ENCODE measurements at places on chromosomes 13 and 19.

GRCh38 chr13:114152831-114153371 lies 20.5 kb upstream of the RASA3 start:
- DNase-seq = no peak

DNA sequence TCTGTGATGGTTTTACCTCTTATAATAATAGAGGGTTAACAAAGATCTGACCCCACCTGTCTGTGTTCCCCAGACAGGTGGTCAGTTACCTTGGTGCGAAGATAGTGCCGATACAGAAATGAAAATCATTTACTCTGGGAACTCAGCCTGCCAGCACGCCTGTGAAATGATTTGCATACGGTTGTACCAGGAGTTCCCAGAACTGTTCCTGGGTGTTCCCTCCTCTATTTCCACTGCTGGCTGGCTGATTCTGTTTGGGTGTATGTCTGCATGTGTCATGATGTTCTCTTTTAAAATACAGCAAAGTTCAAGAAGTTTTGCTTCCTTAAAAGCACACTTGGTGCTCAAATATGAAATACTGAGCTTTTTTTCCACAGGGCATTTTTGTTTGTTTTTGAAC lies 527.1 kb downstream of the FGF9 start:
- DNase-seq = peak; percentile 9

- peak; percentile 77 for DNase-seq
Observed at GRCh38 chr13:25406377-25406776, 34.6 kb downstream of the ATP8A2 start.

DNA sequence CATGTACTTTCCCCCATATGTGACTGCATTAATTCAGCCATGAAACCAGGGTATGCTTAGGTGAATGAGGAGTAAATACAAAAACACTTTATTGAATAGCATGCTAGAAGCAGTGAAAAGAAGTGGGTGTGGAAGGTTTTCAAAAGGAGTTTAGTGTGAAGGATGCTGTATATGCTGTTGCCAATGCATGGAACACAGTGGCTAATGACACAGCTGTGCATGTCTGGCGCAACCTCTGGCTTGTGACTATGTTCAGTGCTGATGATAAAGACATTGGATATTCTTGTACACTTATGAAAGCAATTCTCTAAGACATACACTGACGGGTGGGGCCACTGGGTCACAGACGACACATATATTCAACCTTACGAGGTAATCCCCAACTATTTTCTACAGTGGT lies 55.2 kb downstream of the SOX21 start:
- no peak for DNase-seq

DNA sequence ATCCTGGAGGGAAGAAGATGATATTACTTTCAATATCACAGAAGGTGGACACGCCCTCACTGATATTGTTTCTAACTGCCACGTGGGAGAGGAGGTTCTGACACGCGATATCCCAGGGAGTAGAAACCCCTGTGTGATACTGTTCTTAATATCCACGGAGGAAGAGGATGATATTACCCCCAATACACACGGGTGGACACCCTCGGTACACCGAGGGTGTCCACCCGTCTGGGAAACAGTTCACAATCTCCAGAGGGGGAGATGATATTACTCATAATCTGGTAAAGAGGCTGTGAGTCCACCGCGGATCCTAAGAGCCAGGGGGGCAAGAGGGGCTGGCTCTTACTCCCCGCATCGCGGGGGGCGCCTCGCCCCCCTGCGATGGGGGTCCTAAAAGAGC lies 29.7 kb upstream of the RGCC start:
- no peak for DNase-seq

DNA sequence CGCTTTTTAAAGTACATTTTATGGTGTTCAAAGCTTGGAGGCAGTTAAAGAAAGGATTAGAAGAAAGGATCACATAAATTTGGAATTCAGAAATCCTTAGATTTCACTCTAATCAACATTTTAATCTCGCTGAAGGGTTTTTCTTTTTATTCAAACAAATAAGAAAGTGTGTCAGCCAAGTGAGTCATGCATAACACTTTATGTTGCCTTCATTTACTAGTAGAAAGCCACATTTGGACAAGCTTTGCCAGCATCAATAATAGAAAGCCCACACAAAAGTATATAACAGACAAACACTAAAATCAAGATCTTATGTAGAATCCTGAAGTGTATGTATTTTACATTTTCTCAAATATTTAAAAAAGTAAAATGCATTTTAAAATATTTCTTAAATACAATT lies 154.9 kb upstream of the TRPC4 start:
- DNase-seq = no peak

- DNase-seq = no peak
Observed at GRCh38 chr13:93218583-93218982, 8.0 kb upstream of the GPC6 start.

DNA sequence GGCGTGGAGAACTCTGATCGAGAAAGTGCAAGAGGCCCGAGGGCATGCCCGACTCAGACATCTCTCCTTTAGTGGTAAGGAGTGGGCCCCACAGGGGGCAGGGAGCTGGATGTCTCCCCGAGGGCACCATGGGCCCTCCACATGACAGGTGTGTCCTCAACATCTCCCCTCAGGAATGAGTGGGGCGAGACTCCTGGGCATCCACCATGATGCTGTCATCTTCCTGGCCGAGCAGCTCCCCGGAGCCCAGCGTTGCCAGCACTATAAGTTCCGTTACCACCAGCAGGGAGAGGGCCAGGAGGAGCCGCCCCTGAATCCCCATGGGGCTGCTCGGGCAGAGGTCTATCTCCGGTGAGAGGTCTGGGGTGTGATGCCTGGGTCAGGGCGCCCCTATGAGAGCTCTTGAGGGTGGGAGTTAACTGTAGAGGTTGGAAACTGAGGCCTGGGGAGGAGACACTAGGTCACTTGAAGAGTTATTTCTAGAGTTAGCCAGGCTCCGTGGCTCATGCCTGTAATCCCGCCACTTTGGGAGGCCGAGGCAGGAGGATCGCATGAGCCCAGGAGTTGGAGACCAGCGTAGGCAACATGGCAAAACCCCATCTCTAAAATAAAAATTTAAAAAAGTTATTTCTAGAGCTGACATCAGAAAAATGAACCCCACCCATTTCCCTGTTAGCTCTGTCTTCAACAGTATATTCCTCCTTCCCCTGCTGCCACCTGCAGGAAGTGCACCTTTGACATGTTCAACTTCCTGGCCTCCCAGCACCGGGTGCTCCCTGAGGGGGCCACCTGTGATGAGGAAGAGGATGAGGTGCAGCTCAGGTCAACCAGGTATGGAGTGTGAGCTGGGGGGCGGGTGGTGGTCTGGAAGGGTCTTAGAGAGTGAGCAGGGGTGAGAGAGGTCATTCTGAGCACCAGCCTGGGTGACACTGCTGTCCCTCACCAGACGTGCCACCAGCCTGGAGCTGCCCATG lies 5.1 kb downstream of the IGFLR1 start:
- DNase-seq = no peak

GRCh38 chr13:109380457-109380856 lies 405.9 kb downstream of the IRS2 start:
- DNase-seq = no peak

- DNase-seq = no peak
Observed at GRCh38 chr19:39595950-39596349, 6.4 kb upstream of the LGALS13 start.

DNA sequence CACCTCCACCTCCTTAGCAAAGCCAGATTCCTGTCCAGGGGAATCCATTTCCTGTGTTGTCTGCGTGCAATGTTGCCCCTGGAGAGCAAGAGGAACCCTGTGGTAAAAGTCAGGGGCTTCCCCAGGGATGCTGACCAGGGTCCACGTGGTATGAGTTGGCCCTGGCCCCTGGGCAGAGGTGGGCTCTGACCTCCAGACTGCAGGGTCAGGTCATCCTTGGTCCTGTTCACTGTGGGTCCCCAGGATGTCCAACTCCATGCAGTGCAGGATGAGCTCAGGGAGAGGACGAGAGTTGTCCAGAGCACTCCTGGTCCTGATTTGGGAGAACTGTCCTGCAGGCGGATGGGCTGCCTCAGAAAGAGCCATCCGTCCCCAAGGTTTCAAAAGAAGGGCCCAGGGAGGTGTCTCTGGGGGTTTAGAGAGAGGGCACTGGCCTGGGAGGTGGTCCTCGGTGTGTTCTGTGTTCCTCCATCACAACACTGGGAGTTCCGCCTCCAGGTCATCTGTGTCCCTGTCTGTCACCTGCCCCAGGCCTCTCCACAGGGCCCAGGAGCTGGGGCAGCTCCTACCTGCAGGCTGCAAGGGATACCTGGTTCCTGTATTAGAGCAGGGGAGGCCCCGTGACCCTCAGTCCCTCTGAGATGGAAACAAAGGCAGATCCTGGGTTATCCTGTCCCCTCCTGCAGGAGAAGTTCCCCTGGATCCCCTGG lies 1.2 kb upstream of the CEACAM4 start:
- no peak for DNase-seq

GRCh38 chr13:113815151-113816058 lies 48.5 kb downstream of the GAS6 start:
- no peak for DNase-seq

DNA sequence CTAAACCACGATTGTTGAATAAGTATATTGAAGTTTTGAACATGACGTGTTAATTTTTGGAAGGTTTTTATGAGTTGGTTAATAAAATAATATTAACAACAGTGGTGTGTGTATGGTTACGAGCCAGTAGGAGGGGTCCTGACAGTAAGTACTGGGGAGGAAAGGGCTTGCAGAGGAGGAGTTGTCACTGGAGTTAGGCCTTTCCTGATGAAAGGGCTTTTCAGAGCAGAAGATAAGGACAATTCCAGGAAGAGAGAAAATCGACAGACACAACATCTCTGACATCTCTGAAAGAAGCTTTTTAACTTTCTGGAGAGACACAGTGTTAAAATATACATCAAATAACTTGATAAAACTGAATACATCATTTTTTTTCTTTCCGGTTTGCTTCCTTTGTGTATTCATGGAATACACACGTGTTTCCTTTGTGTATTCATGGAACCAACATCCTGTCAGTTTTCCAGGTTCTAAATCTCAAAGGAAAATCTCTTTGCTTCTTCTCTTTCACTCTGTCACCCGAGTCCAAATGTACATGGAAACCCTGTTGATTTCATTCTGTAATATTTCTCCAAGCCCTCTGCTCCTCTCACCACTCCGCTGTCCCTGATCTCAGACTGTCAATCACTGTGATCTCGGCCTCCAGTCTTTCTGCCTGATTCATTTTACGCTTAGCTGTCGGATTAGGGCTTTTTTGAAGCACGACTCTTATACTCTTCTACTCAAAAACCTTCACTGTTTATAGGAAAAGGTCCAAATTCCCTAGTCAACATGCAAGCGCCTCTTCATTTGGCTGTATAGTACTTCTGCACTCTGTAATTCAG lies 374.4 kb downstream of the DLEU7 start:
- DNase-seq = no peak

GRCh38 chr13:40402931-40403431 lies 263.5 kb downstream of the FOXO1 start:
- DNase-seq = no peak

- DNase-seq = no peak
Observed at GRCh38 chr19:33199441-33200265, 5.5 kb downstream of the LRP3 start.

DNA sequence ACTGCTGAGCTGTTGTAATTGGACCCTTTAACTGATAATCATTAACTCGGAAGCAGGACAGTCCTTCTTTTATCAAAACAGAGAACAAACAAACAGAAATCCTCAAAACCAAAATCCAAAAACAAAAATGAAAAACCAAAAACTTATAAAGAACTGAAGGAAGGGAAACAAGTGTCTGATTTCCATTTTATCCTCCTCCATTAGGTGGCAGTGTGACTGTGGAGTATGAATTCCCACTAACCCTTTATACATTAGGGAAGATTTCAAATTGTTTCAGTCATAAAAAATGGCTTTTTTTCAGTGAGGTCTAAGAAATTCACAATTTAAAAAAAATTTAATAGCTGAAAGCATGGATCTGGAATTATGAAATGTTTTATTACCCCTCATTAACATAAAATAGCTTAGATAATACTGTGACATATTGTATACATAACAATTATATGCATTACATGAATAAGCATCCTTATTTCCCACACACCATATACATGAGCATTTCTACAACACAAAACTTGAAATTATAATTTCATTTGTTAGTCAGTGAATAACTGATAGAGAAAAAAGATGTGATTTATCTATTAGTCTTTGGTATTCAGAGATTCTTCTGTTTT lies 1074.3 kb upstream of the PCDH9 start:
- peak; percentile 66 for DNase-seq

DNA sequence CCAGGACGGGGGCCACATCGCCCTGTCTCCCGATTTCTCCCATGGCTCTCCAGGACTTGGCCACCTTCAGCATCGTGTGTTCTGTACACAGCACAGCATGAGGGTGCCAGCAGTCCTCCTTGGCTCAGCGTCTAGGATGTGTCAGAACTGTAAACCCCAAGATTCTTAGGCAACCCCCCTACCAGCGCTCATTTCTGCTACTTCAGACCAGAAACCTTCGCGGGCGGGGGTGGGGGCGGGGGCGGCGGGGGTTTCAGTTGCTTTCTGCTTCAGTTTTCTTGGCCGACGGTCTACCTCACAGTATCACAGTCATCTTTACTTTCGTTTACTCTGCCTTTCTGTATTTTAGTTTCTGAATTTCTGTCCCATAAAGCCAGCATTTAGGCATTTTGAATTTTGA lies 82.4 kb downstream of the GGACT start:
- DNase-seq = no peak

- no peak for DNase-seq
Observed at GRCh38 chr13:72437458-72437857, 290.0 kb downstream of the MZT1 start.

DNA sequence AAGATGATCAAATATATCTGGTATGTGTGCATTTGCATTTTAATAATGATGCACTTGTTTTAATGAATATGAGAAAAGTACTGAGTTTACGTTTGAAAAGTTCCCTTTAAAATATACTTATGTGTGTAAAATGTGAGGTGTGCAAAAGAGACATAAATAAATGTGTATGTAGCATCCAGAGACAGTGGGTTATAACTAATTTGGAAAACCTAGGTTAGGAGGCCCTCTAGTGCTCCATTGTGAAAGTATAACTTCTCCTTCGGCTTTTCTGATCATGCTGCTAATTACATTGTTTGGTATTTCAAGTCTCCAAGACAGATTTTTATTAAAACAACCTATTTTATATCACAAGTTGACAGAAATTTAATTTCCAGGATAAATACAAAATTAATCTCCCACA lies 30.1 kb downstream of the SCEL start:
- peak; percentile 61 for DNase-seq

DNA sequence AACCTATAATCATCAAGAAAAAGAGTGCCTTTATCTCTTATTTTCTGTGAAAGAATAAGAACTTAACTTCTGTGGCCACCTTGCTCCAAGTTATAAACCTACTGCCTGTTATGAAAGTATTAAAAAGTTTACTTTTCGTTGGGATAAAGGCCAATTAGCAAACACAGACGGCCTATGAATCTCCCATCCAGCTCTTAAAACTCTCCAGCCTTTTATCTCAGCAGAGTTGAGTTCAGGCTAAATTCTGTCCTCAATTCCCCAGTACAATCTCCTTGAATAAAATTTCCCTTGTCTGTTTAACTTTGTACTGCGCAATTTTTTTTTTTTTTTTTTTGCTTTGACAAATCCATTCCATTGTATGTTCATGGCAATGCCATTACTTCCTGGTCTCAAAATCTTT lies 1058.4 kb downstream of the SLITRK5 start:
- no peak for DNase-seq

All from NCI-H1092 treated with DMSO at 0.1 percent for 48 hours (cell line).